ENCODE measurements at places on chromosomes 11 and 22. TPM values are rescaled to one million over a fixed set of nuclear protein-coding genes. Genes with fewer than 3 reads are reported as not detected.

DNA sequence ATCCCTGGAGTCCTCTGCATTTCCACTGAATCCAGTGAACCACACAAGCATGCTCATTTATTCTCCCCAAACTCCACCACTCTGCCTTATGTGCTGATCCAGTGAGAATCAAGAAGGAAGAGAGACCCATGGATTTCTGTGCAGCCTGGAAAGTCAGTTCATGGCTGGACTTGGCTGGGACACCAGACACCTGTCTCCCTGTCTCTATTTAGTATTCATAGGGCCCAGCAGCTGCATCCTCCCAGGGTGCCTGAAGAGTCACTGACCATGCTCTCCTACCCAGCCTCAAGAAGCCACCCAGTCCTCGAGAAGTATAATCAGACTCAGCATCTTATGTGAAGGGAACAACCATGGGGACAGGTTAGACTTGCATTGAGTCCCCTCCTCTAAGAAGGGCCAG lies 83.2 kb downstream of the ZNF280B start:
- DNase-seq: no peak
- peaks cover 4% of the 10 kb centered on the region for H3K4me1 ChIP-seq
- no peak overlapping the region for H3K4me3 ChIP-seq
- no peak overlapping the region for H3K27ac ChIP-seq
- H3K36me3 ChIP-seq: no peaks in the 10 kb centered on the region

GRCh38 chr11:19218216-19218615 lies 16.4 kb upstream of the CSRP3 start:
- no peak for DNase-seq
- H3K27ac ChIP-seq: no peak overlapping the region
- peaks cover 4% of the 10 kb centered on the region for H3K27me3 ChIP-seq
- H3K4me1 ChIP-seq: no peaks in the 10 kb centered on the region

GRCh38 chr11:121610706-121611105 lies 157.9 kb upstream of the SORL1-AS1 start:
- H3K4me1 ChIP-seq: no peaks in the 10 kb centered on the region
- DNase-seq: no peak
- H3K4me3 ChIP-seq: no peak overlapping the region
- H3K27ac ChIP-seq: no peak overlapping the region

DNA sequence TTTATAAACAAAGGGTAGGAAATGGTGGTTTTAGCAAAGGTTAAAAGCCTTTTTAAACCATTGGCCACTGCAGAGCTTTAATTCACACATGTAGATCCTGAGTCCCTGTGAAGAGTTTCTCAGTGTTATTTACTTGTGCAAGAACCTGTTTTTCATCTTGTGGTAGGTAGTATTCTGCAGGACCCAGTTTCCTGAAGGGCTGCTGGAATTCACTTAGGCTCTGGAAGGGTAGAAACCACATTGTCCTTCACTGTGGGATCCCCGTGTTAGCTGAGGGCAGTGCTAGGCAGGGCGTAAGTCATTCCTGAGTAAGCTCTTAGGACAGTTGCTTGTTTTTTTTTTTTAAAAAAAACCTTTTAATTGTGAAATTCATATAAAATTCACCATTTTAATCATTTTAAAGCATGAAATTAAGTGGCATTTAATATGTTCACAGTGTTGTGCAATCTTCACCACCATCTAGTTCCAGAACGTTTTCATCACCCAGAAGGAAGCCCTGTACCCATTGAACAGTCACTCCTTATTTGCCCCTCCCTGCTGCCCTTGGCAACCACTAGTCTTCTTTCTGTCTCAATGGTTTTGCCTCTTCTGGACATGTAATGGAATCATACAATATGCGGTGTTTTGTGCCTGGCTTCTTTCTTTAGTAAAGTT lies 77.7 kb downstream of the C22orf31 start:
- H3K27ac ChIP-seq: no peak overlapping the region
- H3K4me3 ChIP-seq: no peak overlapping the region
- DNase-seq: no peak
- H3K36me3 ChIP-seq: peaks cover 7% of the 10 kb centered on the region

DNA sequence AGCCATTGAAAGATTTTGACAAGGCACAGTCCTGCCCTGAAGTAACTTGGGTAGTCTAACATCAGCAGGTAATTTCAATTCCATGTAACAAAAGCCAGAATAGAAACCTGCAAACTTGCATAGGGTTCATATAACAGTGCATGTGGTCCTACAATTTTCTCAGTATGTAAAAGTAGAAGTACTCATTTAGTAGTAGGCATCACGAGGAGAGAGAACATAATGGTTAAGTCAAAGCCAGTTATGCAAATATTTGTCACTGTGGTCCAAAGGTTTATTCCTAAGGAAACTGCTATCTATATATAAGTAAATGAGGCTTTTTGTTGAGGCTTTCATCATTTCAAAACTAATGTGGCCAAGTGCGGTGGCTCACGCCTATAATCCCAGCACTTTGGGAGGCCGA lies 10.1 kb downstream of the ATP5MG start:
- no peak for DNase-seq
- H3K4me1 ChIP-seq: peaks cover 11% of the 10 kb centered on the region
- H3K27me3 ChIP-seq: no peaks in the 10 kb centered on the region
- peak overlapping the region; percentile 9 for H3K27ac ChIP-seq
- H3K4me3 ChIP-seq: no peak overlapping the region
- peaks cover 17% of the 10 kb centered on the region for H3K36me3 ChIP-seq

GRCh38 chr11:118529584-118530175 lies 1.3 kb upstream of the TMEM25 start:
- H3K4me3 ChIP-seq: peak overlapping the region; percentile 86
- H3K27me3 ChIP-seq: no peaks in the 10 kb centered on the region
- DNase-seq: no peak
- H3K36me3 ChIP-seq: no peaks in the 10 kb centered on the region

- DNase-seq: no peak
- H3K27me3 ChIP-seq: no peaks in the 10 kb centered on the region
- no peaks in the 10 kb centered on the region for H3K36me3 ChIP-seq
- no peak overlapping the region for H3K27ac ChIP-seq
- no peaks in the 10 kb centered on the region for H3K4me1 ChIP-seq
- H3K4me3 ChIP-seq: no peak overlapping the region
Measured at GRCh38 chr22:38608992-38609750, 39.2 kb upstream of the DMC1 start.

GRCh38 chr11:19087658-19088057 lies 27.1 kb upstream of the MRGPRX2 start:
- H3K36me3 ChIP-seq: no peaks in the 10 kb centered on the region
- DNase-seq: no peak
- H3K27me3 ChIP-seq: peaks cover 25% of the 10 kb centered on the region
- no peak overlapping the region for H3K27ac ChIP-seq

- H3K4me1 ChIP-seq: no peaks in the 10 kb centered on the region
- H3K27me3 ChIP-seq: no peaks in the 10 kb centered on the region
- H3K36me3 ChIP-seq: no peaks in the 10 kb centered on the region
- no peak overlapping the region for H3K4me3 ChIP-seq
- no peak overlapping the region for H3K27ac ChIP-seq
- no peak for DNase-seq
Measured at GRCh38 chr11:73359341-73359740, 16.9 kb upstream of the RELT start.

DNA sequence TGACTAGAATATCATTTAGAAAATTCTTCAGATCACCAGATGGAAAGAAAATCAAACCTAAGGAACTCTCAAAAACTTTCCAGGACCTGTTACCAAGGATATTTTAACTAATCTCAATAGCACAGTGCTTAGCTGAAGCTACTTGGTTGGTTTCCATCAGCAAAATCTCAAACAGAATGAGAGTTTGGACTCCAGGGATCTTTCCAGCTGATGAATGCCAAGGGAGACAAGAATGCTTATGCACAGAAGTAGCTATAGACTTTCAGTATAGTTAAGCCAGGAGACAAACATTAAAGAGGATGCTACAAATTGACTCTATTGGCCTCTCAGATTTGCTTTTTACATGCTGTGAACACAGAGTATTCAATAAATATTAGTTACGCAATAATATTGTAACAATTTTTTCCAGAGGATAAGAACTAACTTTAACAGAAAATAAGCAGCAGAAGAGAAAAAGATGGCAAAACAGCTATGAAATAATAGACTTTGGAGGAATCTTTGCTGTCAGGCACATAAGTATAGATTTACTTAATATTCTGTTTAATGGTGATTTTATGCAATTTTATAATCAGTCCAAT lies 331.4 kb downstream of the DLG2 start:
- H3K4me1 ChIP-seq: no peaks in the 10 kb centered on the region
- no peak overlapping the region for H3K27ac ChIP-seq
- no peak overlapping the region for H3K4me3 ChIP-seq
- DNase-seq: no peak
- no peaks in the 10 kb centered on the region for H3K27me3 ChIP-seq
- H3K36me3 ChIP-seq: no peaks in the 10 kb centered on the region

GRCh38 chr22:17675584-17675983 lies 37.0 kb downstream of the BCL2L13 start:
- no peak overlapping the region for H3K27ac ChIP-seq
- no peak for DNase-seq
- H3K4me1 ChIP-seq: peaks cover 32% of the 10 kb centered on the region
- H3K27me3 ChIP-seq: no peaks in the 10 kb centered on the region
- no peak overlapping the region for H3K4me3 ChIP-seq

GRCh38 chr11:15208378-15209222 lies 93.9 kb downstream of the INSC start:
- H3K4me1 ChIP-seq: no peaks in the 10 kb centered on the region
- H3K4me3 ChIP-seq: no peak overlapping the region
- H3K27ac ChIP-seq: no peak overlapping the region
- peak; percentile 69 for DNase-seq

DNA sequence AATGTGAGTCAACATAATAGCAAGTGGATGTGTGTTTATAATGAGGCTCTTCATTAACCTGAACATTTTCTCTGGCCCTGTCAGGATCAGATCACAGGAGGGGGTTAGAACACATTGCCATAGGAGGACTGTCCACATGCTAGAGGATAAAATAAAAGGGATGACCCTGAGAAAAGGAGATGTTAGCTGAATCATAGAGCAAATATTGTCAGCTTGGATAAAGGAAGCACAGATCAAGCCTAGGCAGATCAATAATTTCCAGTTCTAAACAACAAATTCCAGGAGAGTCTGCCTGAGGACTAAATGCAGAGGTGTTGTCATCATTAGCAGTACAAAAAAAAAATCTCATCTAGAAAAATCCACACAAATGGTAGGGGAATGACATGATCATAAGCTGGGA lies 337.9 kb downstream of the LRRC4C start:
- H3K4me3 ChIP-seq: no peak overlapping the region
- H3K4me1 ChIP-seq: no peaks in the 10 kb centered on the region
- no peak for DNase-seq
- no peaks in the 10 kb centered on the region for H3K36me3 ChIP-seq

DNA sequence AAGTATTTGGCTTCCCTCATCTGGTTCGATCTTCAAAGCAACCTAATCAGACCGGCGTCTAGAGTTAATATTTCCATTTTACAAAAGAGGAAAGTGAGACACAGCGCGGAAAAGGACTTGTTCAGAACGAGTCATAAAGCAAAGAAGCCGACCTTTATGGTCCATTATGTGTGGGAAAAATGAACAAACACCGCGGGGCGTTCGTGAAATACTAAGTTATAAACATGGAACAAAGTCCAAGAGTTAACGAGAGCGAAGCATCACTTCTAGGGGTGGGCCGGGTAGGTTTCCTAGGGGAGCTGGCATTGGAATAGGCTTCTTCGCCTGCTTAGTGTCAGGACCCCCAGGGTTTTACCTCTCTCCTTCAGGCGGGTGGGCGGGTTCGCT lies 575 bp downstream of the DUSP18 start:
- peak overlapping the region; percentile 79 for H3K27ac ChIP-seq
- H3K4me1 ChIP-seq: peaks cover 11% of the 10 kb centered on the region
- DNase-seq: peak; percentile 7

DNA sequence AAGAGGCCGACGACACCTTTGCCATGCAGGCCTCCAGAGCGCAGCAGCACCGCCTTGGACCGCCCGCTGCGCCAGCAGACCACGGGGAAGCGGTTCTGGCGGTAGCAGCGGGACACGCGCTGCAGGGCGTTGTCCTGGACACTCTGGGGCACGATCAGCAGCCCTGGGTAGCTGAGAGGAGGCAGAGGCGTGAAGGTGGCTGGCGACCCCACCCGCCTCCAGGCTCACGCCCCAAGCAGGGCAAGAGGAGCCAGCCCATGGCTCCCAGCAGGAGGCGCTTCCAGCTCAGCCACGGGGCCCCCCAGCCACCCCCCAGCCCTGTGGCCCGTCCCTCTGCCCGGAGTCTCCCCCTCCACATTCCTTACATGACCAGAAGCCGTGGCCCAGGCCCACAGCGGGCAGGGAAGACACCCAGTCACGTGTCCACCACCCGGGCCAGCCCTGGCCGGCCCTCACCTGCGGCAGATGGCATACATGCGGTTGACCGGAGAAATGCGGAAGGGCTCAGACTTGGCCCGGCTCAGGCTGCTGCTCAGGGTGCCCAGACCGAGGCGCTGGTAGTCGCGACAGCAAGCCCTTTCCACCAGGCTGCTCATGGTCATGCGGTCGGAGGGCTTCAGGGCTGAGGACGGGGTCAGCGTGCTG lies 15.2 kb downstream of the SBF1 start:
- H3K4me1 ChIP-seq: no peaks in the 10 kb centered on the region
- H3K4me3 ChIP-seq: no peak overlapping the region
- DNase-seq: no peak

DNA sequence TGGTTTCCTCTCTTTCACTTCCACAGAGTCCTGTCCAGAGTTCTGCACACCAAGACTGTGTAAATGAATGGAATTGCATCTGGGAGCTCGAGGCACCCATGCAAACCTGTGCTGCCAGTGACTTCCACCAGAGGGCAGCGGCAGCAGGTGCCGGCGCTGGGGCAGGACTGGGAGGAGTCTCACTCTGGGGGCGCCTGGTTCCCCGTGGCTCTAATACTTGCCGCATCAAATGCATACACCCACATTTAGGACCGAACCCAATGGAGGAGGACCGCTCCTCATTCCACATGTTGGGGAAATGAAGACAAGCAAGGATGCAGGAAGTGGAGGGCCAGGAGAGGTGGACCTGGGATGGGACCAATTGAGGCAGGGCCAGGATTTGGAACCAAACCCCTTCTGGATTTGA lies 1.1 kb upstream of the CD6 start:
- H3K4me1 ChIP-seq: peaks cover 24% of the 10 kb centered on the region
- peaks cover 36% of the 10 kb centered on the region for H3K36me3 ChIP-seq
- peak overlapping the region; percentile 71 for H3K27ac ChIP-seq
- peaks cover 4% of the 10 kb centered on the region for H3K27me3 ChIP-seq

GRCh38 chr11:407651-408123 lies 7.1 kb downstream of the SIGIRR start:
- no peaks in the 10 kb centered on the region for H3K36me3 ChIP-seq
- no peak overlapping the region for H3K27ac ChIP-seq
- H3K4me3 ChIP-seq: no peak overlapping the region

- H3K36me3 ChIP-seq: peaks cover 8% of the 10 kb centered on the region
- H3K4me1 ChIP-seq: peaks cover 86% of the 10 kb centered on the region
- DNase-seq: no peak
- H3K27me3 ChIP-seq: no peaks in the 10 kb centered on the region
- peak overlapping the region; percentile 67 for H3K27ac ChIP-seq
- H3K4me3 ChIP-seq: no peak overlapping the region
Measured at GRCh38 chr11:118010738-118011461, 24.7 kb downstream of the IL10RA start.

The TMPRSS13 gene
- 1.9 TPM for total RNA-seq

The CHEK1 gene
- total RNA-seq: 151 TPM

The INTS4 gene
- 45.2 TPM for total RNA-seq

The RIMBP3B gene
- 0.19 TPM for total RNA-seq

The ARHGAP8 gene
- 3.2 TPM for total RNA-seq

The HEPHL1 gene
- total RNA-seq: not detected

The C11orf24 gene
- total RNA-seq: 42.2 TPM

The OR52A1 gene
- total RNA-seq: not detected

The PELI3 gene
- total RNA-seq: 5.8 TPM

The CD3D gene
- total RNA-seq: 350 TPM

The YAP1 gene
- total RNA-seq: 0.06 TPM

The MEN1 gene
- 35.8 TPM for total RNA-seq

The MS4A5 gene
- total RNA-seq: not detected

The C1QTNF4 gene
- total RNA-seq: not detected

The HBG1 gene
- not detected for total RNA-seq

Data from activated naive CD8-positive, alpha-beta T cell treated with anti-CD3 and anti-CD28 coated beads for 36 hours (primary cell).